Left renal pelvis (tissue), 4 donors: ENCODE measurements at places on chromosomes 12 and 14.

DNA sequence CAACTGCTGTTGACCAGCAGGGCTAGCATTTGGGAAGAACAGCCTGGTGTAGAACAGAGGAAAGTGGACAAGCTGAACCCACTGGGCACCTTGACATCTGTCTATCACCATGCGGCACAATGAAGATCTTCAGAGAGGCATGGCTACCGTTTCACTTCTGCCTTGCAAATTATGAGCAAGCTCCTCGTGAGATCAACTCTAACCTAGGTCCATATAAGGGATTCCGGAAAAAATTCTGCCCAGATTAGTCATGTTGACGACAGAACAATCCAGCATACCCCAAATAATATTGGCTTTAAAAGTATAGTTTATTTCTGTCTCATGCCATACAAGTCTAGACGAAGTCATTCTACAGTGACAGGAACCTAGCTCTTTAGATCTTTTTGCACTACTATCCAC, 91.6 kb upstream of the ATF7IP start:
- no peak for DNase-seq

- DNase-seq = no peak
Measured at GRCh38 chr12:108358580-108358965, 19.5 kb upstream of the CMKLR1 start.

DNA sequence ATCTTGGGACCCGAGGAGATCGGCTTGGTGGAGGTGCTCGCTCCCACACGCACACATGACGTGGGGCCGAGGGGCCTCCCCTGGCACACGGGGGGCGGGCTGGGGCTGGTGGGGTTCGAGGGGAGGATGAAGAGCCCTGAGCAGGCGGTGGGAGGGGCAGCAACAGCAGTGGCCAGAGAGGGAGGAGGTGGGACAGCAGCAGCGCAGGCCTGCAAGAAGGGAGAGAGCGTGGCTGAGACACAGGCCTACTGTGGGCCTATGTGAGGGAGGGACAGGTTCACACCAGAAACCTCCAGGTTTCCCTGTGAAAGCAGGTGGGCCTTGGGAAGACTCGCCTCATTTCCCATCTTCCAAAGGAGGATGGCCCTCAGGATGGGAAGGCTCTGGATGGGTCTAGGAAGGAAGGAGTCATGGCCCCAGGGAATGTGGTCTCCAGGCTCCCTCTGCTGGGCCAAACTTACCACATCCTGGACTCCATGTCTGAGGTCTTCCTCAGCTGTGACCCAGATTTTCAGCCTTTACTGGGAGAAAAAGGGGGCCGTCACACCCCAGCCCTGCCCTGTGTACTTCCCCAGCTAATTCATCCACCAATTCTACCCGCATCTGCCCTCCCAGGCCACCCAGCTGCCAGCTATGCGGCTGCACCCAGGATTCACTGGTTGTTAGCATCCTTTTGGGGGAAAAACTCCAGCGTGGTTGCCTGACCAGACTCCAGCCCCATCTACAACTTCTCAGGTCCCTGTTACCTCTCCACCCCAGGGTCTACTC, 2.8 kb downstream of the PIANP start:
- DNase-seq = no peak

- DNase-seq = no peak
Measured at GRCh38 chr12:63445224-63445880, 222.9 kb downstream of the DPY19L2 start.

DNA sequence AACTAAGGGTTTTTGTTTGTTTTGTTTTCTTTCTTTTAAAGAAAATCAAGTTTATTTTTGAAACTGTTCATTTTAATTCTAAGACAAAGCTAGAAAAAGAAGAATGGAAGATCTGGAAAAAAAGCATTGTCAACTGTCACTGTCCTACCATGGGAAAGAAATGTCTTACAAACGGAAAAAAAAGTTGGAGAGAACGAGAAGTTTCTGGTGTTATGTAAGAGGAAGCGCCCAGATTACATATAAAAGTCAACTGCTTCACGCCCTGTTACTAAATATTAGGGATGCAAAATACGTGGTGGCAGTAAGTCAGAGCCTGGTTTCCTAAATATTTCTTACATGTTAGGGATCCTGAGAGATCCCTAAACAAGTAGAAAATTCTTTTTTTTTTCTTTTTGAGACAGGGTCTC, 14.3 kb upstream of the FBXL14 start:
- no peak for DNase-seq

- no peak for DNase-seq
Measured at GRCh38 chr14:68898248-68899032, 80.7 kb downstream of the ACTN1 start.

DNA sequence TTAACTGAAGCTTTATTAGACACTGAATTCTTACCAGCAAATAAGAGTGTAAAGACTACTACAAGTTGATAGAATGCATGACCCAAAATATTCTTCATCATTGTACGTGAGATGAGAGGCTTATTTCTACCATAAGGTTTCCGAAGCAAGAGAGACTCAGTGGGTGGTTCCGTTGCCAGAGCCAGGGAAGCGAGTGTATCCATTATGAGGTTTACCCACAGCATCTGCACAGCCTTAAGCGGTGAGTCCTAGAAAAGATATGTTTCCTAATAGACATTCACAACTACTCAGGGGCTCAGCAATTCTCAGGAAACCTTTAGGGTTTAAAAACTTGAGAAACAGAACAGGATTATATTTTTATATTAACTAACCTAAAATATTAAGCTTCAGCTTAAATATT, 77.8 kb upstream of the POC1B start:
- no peak for DNase-seq

- DNase-seq = no peak
Measured at GRCh38 chr14:62253171-62253570, 491.0 kb downstream of the SNAPC1 start.

DNA sequence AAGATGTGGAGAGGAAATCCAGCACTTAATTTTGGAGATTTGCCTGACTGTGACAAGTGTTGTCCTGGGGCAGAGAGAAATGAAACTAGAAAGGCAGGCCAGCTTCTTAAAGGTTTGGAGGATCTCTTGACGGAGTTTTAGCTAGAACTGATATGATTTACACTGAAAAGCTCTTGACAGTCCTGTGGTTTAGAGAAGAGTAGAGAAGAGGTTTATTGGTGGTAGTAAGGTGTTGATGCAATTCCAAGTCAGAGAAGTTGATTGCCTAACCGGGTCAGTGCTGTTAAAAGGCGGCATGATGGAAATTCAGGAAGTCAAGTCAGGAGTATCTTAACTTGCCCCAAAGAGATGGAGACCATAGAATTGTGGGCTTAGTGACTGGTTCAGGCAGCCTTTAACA, 89.0 kb upstream of the TRAF3 start:
- DNase-seq = no peak

DNA sequence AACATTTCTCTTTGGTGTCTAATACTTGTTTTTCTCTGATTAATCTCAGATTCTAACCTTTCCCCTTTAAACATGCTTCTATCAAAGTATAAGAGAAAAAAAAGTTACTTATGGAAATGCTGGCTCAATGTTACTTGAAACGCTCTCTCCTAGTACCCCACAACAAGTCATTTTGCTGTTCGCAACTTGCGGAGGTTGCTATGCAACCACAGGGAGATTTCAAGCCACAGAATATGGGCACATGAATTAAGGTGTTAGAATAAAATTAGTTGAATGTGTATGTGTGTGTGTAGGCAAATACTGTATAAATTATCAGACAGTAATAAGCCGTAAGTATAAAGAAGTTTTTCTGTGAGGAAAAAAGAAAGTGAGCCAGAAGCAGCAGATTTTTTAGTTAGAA, 80.6 kb downstream of the CCDC59 start:
- no peak for DNase-seq
